SK-N-DZ (cell line): ENCODE measurements at places on chromosomes 4 and X.
A peak's percentile ranks its signal among the peaks of the same experiment; 100 is the strongest.

GRCh38 chr4:138308356-138308755 lies 66.2 kb upstream of the SLC7A11 start:
- no peak for DNase-seq

DNA sequence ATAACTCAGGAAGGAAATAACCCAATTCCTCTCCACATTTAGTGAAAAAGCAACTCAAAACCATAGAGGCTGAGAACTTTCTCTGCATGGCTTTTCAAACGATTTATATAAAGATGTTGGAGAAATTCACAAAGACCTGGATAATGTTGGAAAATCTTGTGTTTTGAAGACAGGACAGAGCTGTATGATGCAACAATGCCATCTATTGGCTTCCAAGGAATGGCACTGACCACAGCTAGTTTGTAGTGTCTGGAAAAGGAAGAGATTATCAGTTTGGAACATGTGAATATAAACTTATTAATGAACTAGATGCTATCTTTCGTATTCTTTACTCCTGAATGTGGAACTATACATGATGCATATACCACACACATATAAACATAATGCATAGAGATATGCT lies 503.6 kb downstream of the IL1RAPL1 start:
- peak; percentile 5 for DNase-seq

DNA sequence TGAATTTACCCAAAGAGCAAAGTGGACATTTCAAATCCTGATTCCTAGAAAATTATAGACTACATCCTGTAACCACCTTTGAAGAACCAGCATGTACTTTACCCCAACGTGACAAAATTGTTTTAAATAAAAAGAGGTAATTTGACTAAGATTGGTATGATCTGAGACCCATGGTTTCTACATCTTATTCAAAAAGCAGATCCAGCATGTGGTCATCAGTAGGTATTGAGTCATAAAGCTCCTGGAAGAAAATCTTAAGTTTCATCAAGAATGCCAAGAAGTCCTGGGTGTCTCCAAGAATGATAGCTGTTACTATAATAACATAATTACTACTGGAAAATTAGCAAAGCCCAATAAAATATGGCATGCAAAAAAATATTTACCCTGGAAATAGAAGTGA lies 61.8 kb downstream of the NFKB1 start:
- no peak for DNase-seq

GRCh38 chr4:99540277-99540939 lies 23.4 kb downstream of the TRMT10A start:
- DNase-seq: no peak

DNA sequence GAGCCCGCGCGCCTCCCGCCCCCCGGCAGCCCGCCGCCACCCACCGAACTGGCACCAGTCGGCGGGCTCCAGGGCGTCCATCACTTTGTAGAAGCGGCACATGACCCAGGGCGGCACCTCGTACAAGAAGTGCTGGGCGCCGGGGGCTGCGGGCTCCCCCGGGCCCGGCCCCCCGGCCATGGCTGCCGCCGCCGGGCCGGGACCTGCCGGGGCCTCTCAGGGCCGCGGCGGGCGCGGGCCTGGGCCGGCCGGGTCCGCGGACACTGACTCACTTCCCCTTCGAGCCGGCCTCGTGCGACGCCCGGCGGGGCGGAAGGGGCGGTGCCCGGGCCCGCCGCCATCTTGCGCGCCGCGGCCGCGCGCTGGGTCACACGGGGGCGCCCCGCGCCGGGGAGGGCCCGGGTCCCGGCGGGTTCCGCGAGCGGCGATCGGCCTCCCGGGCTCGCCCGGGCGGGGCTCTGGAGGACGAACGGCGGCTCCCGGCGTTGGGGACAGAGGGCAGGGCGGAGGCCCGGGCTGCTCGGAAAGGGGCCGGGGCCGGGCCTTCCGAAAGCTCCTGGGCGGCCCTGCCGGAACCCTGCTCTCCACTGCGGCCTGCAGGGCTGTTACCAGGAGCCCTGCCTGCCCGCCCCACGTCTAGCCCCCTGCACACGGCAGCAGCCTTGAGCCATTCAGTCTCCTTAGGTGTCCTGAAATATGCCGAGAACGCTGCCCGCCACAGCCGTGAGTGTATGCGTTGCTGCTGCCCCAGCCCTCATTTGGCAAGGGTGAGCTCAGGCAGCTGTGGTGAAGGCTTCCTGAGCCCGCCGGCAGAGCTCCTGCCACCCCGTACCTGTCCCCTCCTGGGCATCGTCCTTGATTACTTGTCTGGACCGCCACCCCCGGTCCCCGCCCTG lies at the start of gene IRAK1:
TSS of gene IRAK1 (minus strand) at position 270 of the 896 bp plus-strand sequence. CDS start at position 180, 90 bp downstream.
- DNase-seq: no peak

DNA sequence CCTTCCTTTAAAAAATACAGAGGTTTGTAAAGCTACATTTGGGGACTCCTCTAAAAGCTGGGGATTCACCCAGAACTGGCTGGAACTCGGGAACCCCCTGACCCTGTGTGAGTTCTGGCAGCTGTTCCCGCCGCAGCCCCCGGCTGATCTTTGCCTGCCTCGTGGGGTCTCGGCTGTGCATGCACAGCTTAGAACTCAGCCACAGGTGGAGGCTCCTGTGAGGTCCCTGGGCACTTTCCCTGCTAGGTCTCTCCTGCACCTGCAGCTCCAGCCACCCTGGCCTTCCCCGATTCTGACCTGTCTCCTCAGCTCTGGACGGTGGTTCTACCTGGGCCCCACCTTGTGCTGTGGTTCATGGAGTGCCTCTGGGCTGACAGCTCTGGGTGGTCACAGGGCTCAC lies 48.6 kb upstream of the HGFAC start:
- DNase-seq: no peak

DNA sequence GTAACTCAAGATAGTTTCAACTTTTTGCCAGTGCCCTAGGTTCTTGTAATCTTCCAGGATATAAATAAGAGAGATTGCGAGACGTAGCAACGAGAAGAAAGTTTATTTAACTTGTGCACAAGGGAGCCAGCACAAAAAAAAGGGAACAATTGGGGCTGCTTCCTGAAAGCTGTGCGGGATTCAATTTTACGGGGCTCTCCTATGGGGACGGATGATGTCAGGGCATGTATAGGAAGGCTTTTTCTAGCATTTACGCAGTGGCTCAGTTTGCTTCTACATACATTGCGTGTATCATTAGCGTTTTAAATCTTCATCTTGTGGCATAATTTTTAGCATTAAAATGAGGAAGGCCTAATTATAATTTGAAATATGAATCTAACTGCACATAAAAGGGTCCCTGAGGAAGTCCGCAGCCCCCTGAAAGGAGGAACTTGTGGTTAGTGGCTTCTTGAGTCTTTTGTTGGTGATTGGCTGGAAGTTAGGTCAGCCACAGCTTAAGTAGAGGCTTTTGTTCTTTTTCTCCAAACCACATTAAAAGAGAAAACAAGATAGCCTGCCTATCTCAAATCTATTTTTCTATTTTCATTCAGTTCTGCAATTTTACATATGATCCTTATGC lies 668.2 kb upstream of the NDST4 start:
- no peak for DNase-seq

- no peak for DNase-seq
These were observed 526.7 kb downstream of the PCDH7 start for GRCh38 chr4:31246856-31247255.

DNA sequence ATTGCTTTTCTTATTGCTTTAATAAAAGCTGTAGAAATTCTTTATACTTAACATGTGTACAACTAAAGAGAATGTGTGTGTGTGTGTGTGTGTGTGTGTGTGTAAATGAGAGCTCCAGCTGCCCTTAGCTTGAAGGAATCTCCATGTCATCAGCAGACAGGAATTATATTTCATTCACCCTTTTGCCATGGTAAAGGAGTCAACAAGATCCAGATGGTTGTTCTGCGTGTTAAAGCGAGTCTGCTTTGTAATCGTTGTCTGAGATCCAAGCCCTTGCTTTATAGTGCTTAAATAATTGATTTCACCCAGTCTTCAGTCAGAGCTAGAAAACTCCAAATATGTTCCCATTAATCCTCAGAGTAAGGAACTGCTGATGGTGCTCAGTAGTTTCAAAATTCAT lies 285.5 kb downstream of the PDGFC start:
- no peak for DNase-seq

DNA sequence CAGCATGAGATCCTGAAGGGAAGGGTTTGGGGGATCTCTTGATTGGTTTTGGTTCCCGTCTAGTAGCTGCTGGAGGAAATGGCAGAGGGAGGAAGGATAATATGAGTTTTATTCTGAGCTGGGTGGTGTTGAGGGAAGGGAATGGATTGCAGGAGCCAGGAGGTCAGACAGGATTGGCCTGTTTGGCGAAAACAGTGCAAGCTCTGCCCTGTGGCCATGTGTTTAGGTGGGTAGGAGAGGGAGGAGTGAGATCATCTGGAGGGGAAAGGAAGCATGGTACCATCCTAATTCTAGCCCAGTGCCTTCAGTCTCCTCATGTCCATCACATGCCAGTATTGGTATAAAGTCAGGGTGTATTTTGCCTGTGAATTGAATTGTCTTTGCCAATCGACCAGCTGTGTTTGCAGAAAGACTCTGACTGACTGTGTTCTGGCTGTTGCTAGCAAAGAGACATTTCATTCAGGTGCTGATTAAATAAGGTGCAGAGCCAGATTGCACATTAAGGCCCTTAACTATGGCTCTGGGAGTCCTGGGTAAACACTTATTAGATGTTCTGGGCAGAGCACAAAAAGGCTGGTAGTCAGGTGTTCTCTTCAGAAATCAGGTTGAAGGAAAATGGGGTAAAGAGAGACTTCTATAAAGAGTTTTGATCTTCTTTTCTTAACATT lies 10.0 kb downstream of the TMEM164 start:
- DNase-seq: no peak

DNA sequence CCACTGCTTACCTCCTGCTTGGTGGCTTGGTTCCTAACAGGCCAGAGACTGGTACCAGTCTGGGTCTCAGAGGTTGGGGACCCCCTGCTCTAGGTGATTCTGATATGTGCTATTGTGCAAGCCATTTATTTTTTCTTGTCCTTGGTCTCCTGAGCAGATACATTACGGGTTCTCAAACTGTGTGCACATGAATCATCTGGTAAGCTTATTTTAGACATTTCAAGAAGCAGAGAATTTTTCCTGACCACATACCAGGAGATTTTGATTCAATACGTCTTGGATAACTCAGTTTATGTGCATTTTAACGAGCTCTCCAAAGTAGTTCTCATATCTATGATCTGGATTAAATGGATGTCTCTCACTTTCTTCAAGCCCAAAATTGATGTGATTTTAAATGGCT lies 77.2 kb downstream of the FHIP1A start:
- no peak for DNase-seq

DNA sequence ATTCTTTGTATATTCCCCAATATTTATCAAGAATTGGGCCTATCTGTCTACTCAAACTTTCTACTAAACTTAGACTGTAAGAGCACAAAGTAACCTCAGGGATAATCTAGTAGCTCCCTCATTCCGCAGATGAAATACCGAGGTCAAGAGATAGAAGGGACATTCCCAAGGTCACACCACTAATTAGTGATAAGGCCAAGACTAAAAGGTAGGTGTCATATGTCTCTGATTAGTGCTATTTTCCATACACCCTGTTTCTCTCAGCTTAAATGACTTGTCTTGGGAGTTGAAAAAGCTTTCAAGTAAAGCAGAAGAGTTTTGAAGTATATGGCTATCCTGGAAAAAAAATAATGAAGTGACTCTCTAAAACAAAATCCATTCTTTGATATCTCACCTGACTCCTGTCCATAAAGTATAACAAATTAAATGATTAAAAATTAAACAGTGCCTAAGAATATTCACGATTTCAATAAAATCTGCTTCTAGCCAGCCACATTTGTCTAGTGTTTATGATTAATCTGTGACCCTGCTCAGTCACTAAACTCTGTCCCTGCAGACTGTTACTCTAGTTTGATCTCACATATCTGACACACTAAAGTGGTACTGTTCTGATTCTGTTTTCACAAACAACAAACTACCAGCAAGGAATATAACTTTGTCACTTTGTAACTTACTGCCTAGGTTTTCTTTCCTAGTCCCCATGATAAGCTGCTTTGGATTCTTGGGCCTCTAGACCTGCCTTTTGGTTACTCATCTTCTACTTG lies 10.3 kb downstream of the GPR174 start:
- DNase-seq: no peak

DNA sequence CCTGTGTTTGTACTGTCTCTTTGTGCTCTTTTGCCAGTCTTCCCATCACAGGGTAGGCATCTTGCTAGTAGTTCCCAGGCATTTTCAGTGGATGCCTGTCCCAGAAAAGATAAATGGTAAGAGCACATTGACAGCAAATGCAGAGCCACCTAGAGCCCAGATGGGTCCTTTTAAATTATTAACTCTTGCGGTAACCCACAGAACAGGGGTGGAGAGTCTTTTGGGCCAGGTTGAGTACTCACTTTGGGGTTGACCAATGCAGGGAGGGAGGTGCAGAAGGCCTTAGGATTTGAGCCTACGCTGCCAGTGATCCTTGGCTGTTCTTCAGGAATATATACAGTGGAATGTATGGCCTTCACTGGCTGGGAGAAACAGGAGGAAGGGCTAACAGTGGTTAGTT lies 173.8 kb downstream of the MSN start:
- no peak for DNase-seq

- no peak for DNase-seq
These were observed 120.2 kb upstream of the PJA1 start for GRCh38 chrX:69285401-69285877.

GRCh38 chrX:131045726-131046125 lies 12.4 kb upstream of the ARHGAP36 start:
- DNase-seq: no peak

GRCh38 chr4:185358514-185358913 lies 37.2 kb downstream of the LRP2BP start:
- no peak for DNase-seq

DNA sequence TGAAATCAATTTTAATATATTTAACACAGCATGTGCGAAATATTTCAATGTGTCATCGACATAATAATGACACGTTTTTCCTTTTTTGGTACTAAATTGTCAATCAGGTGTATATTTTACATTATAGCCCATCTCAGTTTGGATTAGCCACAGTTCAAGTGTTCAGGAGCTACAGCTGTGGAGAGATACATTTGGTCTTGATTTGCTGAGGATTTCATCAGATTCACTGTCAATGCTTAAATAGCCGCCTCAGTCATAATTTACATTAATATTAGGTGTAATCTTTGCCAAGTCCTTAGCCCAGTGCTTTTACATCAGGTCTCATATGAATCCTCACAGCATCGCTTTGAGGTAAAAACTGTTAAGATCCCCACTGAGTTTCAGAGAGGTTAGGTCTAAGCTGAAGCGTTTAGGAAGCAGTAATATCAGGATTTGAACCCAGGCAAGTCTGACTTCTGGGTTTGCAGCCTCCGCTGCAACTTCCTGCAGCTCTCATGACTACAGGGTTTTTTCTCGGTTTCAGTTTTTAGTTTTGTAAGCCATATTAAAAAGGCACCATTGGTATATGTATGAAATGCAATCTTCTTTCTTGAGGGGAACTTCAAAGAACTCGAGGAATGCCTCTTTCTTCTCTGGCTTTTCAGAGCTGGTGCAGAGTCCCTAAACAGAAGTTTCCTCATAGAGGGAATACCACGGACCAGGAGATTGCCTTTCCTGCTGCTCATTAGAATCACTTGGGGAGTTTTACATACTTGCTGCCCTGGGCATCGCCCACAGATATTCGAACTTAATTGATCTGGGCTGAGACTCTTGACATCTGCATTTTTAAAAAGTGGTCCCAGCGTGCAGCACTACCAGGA lies 6.4 kb downstream of the MTM1 start:
- no peak for DNase-seq

GRCh38 chrX:8980756-8981155 lies 53.2 kb downstream of the FAM9B start:
- DNase-seq: no peak

GRCh38 chr4:139985401-139985800 lies 168.6 kb downstream of the MAML3 start:
- DNase-seq: no peak

- DNase-seq: no peak
These were observed 223.4 kb downstream of the BCOR start for GRCh38 chrX:39874202-39874816.
